Fibroblast of pulmonary artery (primary cell): ENCODE measurements at places on chromosomes 4 and X.

DNA sequence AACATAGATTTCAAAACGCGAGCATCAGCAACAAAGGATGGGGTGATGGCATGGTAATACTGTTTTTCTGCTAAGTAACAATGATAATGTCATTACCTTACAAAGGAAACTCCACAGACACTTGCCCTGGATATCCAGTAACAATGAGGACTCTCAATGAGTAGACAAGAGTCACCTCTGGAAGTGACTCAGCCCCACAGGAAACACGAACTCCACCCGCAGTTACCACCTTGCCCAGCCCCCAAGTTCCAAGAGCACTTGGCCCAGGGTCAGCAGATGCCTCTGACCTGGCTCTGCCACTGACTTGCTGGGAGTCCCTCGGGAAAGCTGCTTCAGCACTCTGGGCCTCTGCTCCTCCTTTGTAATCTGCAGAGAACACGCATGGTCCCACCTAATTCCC, 110.3 kb upstream of the MAP3K15 start:
- no peak for DNase-seq

GRCh38 chr4:73673286-73673685, 53.0 kb upstream of the RASSF6 start:
- no peak for DNase-seq

GRCh38 chr4:7420661-7421040, 14.1 kb downstream of the PSAPL1 start:
- no peak for DNase-seq

GRCh38 chr4:93605163-93605562, 223.4 kb upstream of the ATOH1 start:
- DNase-seq = no peak

- DNase-seq = peak; percentile 18
These were observed 646 bp downstream of the TIGD4 start for GRCh38 chr4:152778656-152779512.

DNA sequence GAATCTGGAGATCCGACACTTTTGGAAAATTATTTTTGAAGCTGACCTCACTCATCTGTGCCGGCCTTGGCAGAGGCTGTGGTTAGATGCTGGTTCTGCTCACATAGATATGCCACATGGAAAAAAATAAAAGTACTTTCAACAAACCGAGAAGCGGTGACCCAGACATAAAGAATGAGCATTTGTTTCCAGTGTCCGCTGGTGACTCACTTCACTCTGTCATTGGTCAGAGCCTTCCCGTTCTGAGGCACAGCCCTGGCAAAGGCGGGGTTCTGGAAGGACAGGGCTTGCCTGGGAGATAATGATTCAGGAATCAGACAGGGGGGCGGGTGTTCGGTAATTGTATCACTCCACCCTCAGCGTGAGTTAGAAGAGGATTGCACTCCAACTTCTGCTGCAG, 172.4 kb upstream of the MXRA5 start:
- DNase-seq = peak; percentile 79

DNA sequence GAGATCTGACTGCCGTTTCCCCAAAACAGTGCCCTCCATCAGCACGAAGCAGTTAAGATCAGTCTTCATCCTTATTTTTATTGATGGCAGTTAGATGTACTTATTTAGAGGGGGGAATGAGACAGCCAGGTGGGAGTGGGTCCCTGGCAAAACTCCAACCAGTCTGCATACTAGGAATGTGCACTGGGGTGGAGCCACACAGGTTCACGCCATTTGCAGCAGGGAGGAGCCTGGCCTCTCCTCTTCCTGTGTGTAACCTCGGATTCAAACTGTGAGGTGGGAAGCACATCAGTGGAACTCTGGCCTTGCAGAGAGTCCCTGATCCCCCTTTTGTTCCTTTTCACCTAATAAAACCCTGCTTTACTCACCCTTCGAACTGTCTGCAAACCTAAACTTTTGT, 987.7 kb upstream of the GRIA3 start:
- no peak for DNase-seq

- DNase-seq = no peak
These were observed 12.8 kb downstream of the AMER1 start for GRCh38 chrX:64192673-64193072.

DNA sequence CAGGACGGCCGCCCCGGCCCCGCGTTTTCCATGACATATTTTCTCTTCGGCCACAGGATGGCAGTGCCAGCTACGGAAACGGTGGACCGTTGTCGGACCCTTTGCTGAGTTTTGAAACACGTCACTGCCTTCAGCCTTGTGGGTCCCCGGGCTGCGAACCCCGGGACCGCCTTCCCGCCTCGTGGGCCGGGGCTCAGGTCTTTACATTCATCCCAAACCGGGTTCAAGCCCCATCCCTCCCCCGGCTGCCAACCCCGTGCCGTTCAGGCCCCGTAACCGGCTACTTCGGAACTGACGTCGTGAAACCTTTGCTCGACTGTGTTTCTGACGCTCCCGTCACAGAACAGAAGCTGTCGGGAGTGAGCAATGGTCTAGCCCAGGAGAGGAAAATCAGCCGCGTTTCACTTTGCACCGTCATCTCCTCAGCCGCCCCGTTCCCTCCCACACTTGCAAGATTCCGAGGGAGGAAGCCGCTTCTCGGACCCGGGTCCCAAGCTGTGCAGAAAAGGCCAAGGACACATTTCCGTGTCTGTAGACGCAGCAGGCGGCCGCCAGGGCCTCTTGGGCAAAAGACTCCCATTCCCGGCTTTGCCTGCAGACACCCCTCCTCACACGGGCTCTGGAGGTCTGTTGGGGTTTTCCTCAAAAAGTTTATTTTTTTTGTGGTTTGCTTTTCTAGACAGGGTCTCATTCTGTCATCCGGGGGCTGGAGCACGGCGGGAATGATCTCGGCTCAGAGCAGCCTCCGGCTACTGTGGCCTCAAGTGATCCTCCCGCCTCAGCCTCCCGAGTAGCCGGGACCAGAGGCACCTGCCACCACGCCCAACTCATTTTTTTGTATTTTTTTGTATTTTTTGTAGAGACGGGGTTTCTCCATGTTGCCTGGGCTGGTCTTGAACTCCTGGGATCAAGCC, 41.4 kb upstream of the PPP2R3B start:
- DNase-seq = peak; percentile 17

- no peak for DNase-seq
These were observed 20.0 kb downstream of the PHOX2B start for GRCh38 chr4:41728573-41728913.

- DNase-seq = no peak
These were observed at the start of gene ODAPH for GRCh38 chr4:75555294-75556164. ODAPH (plus strand) TSS chr4:75556066; CDS start chr4:75556083, 17 bp downstream.

DNA sequence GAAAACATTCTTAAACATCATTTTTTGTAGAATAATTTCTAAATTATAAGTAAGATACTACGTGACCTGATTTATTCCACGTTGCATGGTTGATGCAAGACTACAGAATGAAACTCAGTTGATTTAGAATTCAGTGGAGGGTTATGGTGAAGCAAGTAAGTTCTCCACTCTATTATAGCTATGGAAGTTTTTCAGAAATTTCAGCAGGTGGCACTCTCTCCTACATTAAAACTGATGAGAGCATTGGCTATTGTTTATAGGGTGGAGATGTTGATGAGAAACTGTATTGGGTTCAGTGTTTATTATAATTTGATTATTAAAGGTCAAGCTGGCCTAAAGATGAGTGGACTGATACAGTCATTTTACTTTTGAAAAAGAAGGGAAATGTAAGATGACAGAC, 88.0 kb downstream of the FNIP2 start:
- DNase-seq = peak; percentile 77

DNA sequence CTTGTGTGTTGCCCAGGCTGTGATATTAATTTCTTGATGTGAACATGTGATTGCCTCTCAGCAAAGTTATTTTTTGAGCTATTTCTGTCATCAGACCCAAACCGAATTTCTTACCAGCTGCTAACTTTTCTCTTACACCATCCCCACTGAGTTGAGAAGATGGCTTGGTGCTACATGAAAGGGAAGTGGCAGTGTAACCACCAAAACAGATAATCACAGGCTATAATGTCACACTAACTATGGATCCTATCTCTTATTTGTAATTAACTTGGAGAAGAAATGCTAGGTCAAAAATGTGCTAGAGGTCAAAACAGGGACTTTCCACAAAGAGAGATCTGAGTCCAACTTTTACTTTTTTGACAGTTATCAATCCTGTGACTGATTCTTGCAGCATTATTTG, 43.8 kb downstream of the ELOVL6 start:
- no peak for DNase-seq

GRCh38 chr4:79882806-79883205, 190.2 kb downstream of the ANTXR2 start:
- DNase-seq = no peak

GRCh38 chr4:141922236-141922635, 285.9 kb downstream of the IL15 start:
- no peak for DNase-seq

DNA sequence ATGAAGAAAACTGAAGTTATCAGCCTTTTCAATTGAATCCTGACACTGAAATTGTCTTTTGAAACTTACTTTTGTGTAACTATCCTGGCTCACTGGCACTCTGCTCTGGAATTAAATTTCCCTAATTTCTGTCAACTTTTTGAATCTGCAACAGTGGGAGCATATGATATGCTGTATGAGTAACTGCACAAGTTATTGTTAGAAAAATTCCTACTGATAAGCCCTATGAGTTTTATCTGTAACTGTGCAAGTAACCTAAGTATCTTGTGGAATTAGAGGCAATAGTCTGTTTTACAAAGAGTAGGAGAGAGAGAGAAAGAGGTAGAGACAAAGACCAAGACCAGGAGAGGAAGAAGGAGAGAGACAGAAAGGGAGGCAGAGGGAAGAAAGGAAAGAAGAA, 9.2 kb upstream of the HPGD start:
- DNase-seq = peak; percentile 27

DNA sequence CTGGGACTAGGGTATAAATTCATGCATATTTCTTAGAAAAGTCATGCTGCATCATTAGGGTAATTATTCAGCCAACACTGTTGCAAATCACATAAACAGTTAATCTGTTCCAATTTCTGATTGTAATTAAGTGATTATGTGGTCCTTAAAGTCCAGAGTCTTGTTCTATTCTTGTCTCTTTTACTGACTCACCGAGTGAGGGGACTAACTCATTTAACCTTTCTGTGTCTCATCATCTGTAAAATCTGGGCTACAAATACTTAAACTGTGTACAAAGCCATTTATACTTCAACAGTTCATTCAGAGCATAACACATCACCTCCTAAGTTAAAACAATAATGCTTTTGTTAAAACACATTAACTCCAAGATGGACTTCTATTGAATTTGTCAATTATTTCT, 65.4 kb upstream of the KLHL13 start:
- DNase-seq = no peak

GRCh38 chr4:82939414-82939813, 38.9 kb downstream of the THAP9 start:
- DNase-seq = no peak

GRCh38 chr4:22463179-22463578, 52.7 kb downstream of the ADGRA3 start:
- DNase-seq = no peak

GRCh38 chrX:104435249-104435648, 130.8 kb upstream of the IL1RAPL2 start:
- no peak for DNase-seq

DNA sequence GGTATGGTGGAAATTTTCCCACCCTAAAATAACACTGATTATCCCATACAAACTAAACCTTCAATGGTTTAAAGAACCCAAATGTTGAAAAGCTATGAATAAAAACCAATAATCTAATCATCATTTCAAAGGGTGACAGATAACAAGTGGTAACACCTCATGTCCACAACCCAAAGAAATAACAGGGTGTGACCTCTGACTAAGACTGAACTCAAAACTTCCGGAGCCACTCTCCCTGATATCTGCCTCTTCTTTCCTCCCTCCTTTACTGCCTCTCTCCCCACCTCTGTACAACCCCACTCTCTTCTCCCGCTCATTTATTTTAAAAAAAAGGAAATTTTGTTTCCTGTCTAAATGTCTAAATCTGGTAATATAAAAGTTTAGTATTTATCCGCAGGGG, 11.5 kb downstream of the FBXW7 start:
- DNase-seq = no peak

DNA sequence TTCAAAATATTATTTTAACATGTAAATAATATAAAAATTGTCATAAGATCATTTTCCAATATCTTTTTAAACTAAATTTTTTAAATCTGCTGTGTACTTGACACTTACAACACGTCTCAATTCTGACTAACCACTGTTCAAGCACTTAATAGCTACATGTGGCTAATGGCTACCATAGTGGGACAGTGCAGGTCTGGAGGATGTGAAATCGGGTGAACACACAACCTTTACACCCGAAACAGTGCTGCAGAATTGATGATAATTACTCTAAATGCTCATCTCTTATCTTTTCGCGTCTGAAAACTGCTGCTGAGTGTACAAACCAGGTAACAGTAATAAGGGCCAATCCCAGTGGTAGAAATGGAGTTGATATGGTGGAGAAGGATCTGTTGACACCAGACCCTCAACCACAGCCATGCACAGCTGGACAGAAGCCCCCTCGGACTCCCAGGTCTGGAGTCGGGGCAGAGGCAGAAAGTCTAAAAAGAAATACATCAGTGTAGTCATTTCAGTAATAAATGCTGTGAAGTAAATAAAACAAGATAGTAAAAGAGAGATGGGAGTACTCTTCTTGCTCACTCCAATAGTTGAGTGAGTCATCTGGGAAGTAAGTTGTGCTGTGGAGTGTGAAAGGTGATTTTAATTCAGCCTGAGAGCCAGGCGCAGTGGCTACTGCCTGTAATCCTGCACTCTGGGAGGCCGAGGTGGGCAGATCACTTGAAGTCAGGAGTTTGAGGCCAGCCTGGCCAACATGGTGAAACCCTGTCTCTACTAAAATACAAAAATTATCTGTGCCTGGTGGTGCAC, 150.0 kb downstream of the CBR4 start:
- no peak for DNase-seq

DNA sequence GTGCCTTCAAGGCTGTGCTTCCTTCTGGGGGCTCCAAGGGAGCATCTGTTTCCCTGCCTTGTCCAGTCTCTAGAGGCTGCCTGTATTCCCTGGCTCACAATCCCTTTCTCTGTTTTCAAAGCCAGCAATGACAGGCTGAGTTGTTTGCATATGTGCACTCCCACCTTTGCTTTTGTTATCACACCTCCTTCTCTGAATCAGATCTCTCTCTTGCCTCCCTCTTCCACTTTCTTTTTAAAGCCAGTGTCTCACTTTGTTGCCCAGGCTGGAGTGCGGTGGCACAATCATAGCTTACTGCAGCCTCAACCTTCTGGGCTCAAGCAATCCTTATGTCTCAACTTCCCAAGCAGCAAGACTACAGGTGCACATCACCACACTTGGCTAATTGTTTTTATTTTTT, 37.1 kb upstream of the LEF1 start:
- DNase-seq = no peak

GRCh38 chrX:14927401-14927800, 54.2 kb downstream of the MOSPD2 start:
- DNase-seq = no peak

GRCh38 chr4:32393806-32394205, 1673.6 kb downstream of the PCDH7 start:
- DNase-seq = no peak

GRCh38 chrX:153582896-153583295, 16.0 kb downstream of the CCNQ start:
- peak; percentile 39 for DNase-seq

- DNase-seq = peak; percentile 26
These were observed 274 bp upstream of the ERVMER34-1 start for GRCh38 chr4:52751487-52751911.
